Ureter (tissue), 1 donor: ENCODE measurements at places on chromosomes 16 and 17. TPM values are rescaled to one million over a fixed set of nuclear protein-coding genes. Genes with fewer than 3 reads are reported as not detected.

DNA sequence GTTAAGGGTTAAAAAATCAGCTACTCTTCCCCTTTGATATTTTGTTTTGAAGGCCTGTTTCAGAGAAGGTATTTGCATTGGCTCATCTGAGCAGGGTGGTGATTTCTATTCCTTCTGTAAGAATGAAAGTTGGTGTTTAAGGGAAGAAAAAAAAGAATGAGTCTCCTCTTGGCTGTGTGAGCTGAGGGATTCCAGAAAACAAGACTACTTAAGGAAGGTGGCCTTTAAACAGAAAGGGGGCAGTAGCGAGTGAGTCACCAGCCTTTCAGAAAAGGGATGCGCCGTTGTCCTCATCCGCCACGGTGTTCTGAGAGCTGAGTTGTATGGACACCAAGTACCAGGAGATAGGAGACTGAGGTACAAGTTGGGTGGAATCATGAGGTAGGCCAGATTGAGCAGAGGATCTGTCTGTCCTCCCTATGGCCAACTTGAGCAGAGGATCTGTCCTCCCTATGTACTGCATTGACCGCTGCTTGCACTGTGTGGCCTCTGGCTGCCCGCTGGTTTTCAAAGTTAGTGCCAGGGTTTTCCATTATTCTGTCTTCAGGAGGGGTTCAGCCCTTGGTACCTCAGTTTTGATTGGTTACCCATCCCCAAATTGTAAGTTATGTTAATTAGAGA is 8.2 kb downstream of the PRKCA start:
- DNase-seq, result no peak

SCARF1 gene
- total RNA-seq, result 16.3 TPM

RPL19 gene
- total RNA-seq, result 2,156 TPM

ASPHD1 gene
- total RNA-seq, result 1.2 TPM

DNA sequence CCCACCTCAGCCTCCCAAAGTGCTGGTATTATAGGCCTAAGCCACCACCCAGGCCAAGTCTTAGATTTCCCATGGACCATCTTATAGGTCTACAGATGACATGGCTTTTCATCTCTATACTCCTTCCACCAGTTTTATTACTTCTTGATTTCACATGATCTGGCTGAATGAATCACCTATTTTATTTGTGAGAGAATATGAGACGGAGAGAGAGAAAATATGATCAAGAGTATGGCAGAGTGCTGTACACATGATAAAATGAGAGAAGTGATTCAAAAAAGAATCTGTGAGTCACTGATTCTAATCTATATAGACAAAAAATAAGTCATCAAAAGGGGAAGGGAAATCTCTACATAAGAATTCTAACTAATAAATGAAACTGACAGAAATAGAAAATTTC is 13.7 kb downstream of the ACSM1 start:
- no peak for DNase-seq

GRCh38 chr17:28818819-28819221 is 23.8 kb downstream of the FAM222B start:
- DNase-seq, result no peak

TEX19 gene
- total RNA-seq, result not detected
